ENCODE measurements at places on chromosomes 2 and 18.

- no peak for DNase-seq
Measured at GRCh38 chr2:56185101-56185581, 1.4 kb downstream of the CCDC85A start.

- no peak for DNase-seq
Measured at GRCh38 chr18:56481751-56482150, 156.6 kb downstream of the TXNL1 start.

- DNase-seq: no peak
Measured at GRCh38 chr2:86622519-86623042, 1.1 kb downstream of the RNF103 start.

DNA sequence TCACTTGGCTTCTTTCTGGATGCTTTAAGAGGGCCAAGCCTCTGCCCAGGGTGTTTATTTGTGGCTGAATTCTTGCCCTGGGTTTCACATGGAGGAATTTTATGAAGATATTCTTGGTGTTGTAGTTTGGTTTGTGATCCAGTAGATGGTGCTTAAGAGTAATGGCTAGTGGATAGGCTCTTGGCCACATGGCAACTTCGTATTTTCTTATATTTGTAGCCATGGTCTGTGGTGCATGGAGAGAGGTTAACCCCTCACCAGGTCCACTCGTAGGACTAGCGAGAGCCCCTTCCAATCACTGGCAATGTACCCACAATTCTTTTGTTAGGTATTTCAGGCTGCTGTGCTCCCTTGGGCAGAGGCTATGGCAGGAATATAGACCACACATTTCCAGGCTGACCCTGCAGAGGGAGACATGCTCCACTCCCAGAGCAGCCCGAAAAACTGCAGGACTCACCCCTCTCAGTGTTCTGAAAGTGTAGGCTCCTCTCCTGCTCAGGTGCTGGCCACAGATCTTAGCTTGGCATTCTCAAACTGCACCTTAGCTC is 582.1 kb upstream of the SETBP1 start:
- DNase-seq: peak; percentile 4

- no peak for DNase-seq
Measured at GRCh38 chr18:47522359-47522758, 270.9 kb upstream of the SKOR2 start.

DNA sequence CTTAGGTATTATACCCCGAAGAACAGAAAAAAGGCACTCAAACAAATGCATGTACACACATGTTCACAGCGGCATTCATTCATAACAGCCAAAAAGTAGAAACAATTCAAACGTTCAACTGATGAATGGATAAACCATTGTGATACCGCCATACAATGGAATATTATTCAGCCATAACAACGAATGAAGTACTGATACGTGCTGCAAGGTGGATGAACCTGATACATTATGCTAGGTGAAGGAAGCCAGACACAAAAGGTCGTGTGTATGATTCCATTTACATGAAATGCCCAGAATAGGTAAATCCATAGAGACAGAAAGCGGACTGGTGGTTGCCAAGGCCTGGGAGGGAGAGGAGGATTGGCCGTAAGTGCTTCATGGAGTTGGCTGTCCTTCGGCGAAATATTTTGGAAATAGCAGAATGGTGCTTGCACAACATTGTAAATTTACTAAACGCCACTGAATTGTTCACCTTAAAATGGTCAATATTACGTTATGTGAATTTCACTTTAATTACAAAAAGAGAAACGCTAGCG is 750 bp upstream of the RMP24 start:
- no peak for DNase-seq

All from Jurkat, Clone E6-1 (cell line).